ENCODE measurements at places on chromosomes 4 and X.

- DNase-seq = no peak
Measured at GRCh38 chr4:86233681-86234080, 126.2 kb downstream of the MAPK10 start.

- DNase-seq = no peak
Measured at GRCh38 chr4:158599150-158599549, 72.5 kb downstream of the C4orf46 start.

DNA sequence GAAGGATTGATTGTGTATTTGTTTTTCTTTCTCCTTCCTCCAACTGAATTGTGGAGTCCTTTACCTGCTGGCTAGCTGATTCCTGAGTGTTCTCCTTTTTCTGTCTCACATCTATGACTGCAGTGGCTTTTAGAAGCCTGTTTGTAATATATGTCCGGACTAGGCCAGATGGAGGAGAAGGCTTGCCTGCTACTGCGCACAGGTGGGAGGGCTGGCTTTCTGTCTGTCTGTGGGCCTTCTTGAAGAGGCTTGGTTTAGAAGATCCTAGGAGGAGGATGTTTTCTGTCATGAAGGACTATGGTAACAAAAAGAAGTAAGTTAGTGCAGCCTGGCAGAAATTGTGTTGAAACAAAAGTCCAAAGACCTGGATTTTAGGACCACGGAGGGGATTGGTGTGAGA lies 8.5 kb downstream of the PPP1R3F start:
- no peak for DNase-seq

- DNase-seq = no peak
Measured at GRCh38 chrX:50161127-50161526, 39.7 kb downstream of the AKAP4 start.

DNA sequence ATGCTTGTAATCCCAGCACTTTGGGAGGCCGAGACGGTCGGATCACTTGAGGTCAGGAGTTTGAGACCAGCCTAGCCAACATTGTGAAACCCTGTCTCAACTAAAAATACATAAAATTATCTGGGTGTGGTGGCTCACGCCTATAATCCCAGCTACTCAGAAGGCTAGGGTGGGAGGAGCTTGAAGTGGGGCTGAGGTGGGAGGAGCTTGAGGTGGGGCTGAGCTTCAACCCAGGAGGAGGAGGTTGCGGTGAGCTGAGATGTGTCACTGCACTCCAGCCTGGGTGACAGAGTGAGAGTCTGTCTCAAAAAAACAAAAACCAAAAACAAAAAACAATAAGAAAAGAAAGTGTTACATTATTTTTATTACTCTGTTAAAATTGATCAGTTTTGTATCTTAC lies 1164.4 kb upstream of the IGFBP7 start:
- DNase-seq = no peak

GRCh38 chr4:65645185-65645584 lies 25.1 kb downstream of the EPHA5 start:
- DNase-seq = no peak

GRCh38 chr4:21410372-21410771 lies 538.2 kb downstream of the KCNIP4 start:
- no peak for DNase-seq

DNA sequence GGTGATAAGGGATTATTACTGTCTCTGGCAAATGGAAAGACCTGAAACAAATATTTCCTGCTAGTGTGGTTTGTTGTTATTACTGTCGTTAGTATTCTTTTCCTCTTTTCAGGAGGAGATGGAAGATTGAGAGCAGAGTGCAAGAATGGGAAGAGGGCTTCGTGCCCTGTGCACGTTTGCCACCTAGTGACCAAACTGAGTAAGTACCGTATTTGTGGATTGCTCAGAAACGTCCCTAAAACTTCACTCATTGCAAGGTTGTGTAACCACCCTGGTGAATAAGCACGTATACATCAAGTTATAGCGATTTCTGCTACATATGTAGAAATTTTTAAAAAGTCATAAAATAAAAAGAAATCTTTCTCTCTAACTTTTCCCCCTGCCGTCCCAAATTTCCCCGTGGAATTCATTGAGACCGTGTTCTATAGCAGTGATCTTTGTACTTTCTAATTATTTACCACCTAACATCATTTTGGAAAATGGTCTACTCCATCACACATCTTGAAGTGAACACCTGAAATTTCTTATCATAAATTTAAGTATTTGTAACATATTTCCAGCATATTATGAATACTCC lies 24.3 kb downstream of the LINC00632 start:
- no peak for DNase-seq

DNA sequence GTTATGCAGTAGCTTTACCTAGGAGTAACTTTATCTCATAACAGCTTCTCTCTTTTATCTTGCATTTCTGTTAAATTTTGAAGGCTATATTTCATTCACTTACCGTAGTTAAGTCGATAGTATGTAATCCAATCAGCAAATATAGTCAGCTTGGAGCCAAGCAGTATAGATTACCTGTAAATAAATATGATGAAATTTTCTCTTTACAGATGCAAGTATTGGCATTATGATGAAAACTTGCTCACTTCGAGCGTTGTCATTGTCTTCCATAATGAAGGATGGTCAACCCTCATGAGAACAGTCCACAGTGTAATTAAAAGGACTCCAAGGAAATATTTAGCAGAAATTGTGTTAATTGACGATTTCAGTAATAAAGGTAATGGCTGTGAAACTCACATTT lies 42.3 kb downstream of the HMGB2 start:
- DNase-seq = no peak

DNA sequence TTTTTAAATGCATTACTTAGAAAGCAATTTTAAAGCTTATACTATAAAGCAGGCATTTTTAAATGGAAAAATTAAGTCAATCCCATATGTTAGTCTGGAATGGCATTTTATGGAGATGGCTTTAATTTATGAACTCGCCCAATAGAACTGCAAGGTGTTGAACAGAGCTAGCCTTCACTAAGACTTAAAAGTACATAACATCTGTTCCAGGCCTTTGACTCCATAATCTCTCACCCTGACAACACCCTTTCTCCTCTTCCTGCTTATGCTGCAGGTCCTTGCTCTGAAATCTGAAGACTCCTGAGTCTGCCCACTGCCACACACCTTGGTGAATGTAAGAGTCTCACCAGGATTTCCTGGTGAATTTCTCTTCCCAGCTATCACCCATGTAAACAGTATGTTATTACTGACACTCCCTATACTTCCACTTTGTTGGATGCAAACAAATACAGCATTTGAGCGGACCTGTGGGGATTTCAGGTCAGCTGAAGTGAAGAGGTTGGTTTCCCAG lies 17.7 kb upstream of the SLC39A8 start:
- DNase-seq = no peak

Data from activated CD4-positive, CD25-positive, alpha-beta regulatory T cell (primary cell).